Mesenchymal stem cell (in vitro differentiated cells and primary cell): ENCODE measurements at places on chromosomes 4 and X.

GRCh38 chrX:39367416-39367815 lies 566.2 kb downstream of the MID1IP1 start:
- no peaks in the 10 kb centered on the region for H3K27me3 ChIP-seq
- no peak for DNase-seq
- no peaks in the 10 kb centered on the region for H3K36me3 ChIP-seq
- no peak overlapping the region for H3K4me3 ChIP-seq

DNA sequence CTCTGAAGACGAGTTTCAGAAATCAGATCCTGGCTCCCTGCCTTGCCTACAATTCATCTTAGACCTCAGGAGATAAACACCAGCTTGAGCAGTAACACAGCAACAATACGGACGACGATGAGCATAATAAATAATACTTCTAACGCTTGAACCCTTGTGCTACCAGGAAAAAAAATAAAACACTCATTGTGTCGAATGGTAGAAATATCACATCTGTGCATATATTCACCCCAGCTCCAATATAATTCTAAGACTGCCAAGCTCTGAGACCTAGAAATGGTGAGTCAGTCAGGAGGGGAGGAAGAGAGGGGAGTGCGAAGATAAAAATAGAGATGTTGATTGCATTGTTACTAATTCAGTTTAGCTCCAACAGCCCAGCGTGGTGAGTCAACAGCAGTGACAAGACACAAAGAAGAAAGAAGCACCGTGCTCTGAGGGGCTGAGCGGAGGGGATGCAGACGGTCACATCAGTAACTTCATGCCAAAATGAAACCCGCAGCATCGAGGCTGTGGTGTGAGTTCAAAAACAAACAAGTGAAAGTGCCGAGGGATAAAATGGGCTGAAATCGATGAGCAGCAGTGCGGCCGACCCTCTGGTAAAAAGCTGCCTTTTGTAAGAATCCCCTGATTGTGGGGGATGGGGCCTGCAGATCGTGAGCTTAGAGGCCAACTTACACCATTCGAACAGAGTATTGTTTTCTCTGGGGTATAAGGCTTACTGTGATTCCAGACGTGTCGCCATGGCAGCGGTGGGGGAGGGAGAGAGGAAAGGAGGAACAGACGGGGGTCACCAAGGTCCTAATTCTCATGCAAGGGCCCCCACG lies 150.4 kb downstream of the MGST2 start:
- peak; percentile 93 for DNase-seq
- H3K27ac ChIP-seq: no peak overlapping the region
- H3K27me3 ChIP-seq: no peaks in the 10 kb centered on the region
- H3K4me3 ChIP-seq: peak overlapping the region; percentile 45
- H3K36me3 ChIP-seq: no peaks in the 10 kb centered on the region

DNA sequence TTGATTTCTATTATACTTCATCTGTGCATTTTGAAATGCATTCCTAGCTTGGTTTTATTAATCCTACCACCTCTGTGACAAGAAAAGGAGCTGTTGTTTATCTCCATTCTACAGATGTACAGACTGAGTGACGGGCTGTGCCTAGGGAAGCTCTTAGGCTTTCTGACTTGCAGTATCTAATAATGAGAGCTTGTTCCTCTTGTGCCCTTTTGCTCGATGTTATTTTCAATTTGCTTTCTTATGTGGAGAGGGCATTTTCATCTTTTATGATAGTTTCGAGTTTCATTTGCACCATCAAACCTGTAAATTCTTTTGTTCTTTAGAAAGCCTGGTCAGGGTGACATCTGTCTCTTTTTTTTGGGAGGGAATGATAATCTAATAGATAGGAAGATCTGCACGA lies 256.5 kb downstream of the C4orf33 start:
- H3K36me3 ChIP-seq: no peaks in the 10 kb centered on the region
- H3K27me3 ChIP-seq: no peaks in the 10 kb centered on the region
- no peak overlapping the region for H3K4me3 ChIP-seq
- no peak for DNase-seq
- no peaks in the 10 kb centered on the region for H3K4me1 ChIP-seq

GRCh38 chr4:147737623-147738022 lies 5.7 kb downstream of the ARHGAP10 start:
- no peak overlapping the region for H3K27ac ChIP-seq
- H3K4me1 ChIP-seq: peaks cover 15% of the 10 kb centered on the region
- no peaks in the 10 kb centered on the region for H3K36me3 ChIP-seq
- no peak overlapping the region for H3K4me3 ChIP-seq

DNA sequence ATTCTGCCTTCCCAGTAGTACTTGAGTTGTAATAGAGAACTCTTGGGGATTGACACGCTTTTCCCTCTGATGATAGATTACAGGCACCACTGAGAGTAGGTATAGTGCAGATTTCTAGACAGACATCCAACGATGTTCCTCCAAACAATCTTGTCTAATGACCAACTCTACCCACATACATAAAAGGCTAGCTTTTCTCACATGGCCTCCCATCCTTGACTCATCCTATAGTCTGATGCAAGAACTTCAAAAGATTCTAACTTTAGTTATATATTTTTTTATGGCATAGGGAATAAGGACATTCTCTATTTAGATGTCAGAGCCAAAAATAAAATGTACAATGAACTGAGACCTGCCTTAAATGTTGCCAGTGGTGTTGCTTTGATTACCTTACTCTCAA lies 60.9 kb downstream of the GLRA2 start:
- no peaks in the 10 kb centered on the region for H3K4me1 ChIP-seq
- H3K36me3 ChIP-seq: no peaks in the 10 kb centered on the region
- no peak overlapping the region for H3K4me3 ChIP-seq
- DNase-seq: no peak
- H3K27me3 ChIP-seq: no peaks in the 10 kb centered on the region
- no peak overlapping the region for H3K27ac ChIP-seq

DNA sequence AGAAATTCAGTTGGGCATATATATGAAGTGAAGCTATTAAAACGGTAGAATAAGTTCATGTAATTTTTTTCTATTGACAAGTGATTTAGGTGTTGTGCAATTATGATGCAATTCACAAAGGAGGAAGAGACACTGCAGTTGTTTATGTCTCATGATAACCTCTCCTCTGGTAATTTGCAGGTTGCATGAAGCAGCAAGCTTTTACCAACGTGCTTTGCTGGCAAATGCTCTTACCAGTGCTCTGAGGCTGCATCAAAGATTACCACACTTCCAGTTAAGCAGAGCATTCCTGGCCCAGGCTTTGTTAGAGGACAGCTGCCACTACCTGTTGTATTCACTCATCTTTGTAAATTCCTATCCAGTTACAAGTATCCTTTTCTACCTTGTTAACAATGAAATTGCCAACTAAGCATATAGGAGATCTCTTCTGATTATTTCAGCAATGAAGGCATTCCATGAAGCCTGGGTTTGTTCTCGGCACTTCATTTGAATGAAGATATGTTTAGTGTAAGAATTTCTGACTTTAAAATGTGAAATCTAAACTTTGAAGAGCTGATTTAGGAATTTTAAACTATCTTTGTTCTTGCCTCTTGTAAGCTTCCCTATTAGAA lies 3.9 kb downstream of the TMEM33 start:
- H3K27me3 ChIP-seq: no peaks in the 10 kb centered on the region
- peaks cover 5% of the 10 kb centered on the region for H3K4me1 ChIP-seq
- peaks cover 47% of the 10 kb centered on the region for H3K36me3 ChIP-seq
- peak; percentile 69 for DNase-seq
- no peak overlapping the region for H3K4me3 ChIP-seq

- H3K27ac ChIP-seq: no peak overlapping the region
- H3K4me1 ChIP-seq: peaks cover 7% of the 10 kb centered on the region
- H3K36me3 ChIP-seq: no peaks in the 10 kb centered on the region
- DNase-seq: peak; percentile 11
- no peak overlapping the region for H3K4me3 ChIP-seq
Observed at GRCh38 chrX:52852110-52852860, 15.6 kb downstream of the XAGE3 start.

GRCh38 chr4:19850909-19851308 lies 400.8 kb upstream of the SLIT2 start:
- H3K4me3 ChIP-seq: no peak overlapping the region
- peak overlapping the region; percentile 49 for H3K27ac ChIP-seq
- H3K4me1 ChIP-seq: no peaks in the 10 kb centered on the region
- H3K36me3 ChIP-seq: no peaks in the 10 kb centered on the region
- peak; percentile 59 for DNase-seq

DNA sequence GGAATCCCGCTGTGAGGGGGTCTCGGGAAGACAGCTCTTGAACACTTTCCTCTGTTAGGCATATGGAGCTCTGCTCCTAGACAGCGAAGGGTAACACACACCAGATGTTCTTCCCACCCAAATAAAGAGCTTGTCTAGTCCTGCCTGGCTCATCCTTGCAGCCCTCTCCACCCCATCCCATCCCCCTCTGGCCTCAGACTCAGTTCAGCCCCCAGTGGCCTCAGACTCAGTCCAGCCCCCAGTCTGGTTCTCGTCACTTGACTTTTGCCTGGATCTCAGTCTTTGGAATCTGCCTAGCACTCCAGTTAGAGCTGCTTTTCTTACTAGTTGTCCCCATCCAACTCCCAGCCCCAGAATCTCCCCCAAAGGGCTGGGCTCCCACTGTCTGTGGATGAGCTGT lies 14.9 kb downstream of the RAB33A start:
- H3K27ac ChIP-seq: no peak overlapping the region
- H3K4me3 ChIP-seq: no peak overlapping the region
- no peaks in the 10 kb centered on the region for H3K4me1 ChIP-seq
- H3K27me3 ChIP-seq: no peaks in the 10 kb centered on the region
- no peak for DNase-seq

DNA sequence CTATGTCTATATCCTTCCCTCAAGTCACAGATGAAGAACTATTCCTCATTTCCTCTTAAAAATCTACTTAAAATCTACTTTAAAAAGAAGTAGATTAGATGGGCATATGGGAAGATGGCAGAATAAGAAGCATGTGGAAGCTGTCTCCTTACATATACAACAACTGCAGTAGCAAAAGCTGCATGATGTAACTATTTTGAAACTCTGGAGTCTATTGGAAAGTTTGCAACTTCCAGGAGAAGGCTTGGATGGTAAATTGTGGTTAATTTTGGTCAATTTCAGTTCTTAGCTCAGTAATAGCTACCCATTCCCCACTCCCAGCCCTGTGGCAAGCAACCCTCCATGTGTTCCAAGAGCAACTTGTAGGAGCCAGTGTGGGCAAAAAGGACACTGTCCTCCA lies 36.9 kb downstream of the MORC4 start:
- H3K27me3 ChIP-seq: peaks cover 28% of the 10 kb centered on the region
- H3K36me3 ChIP-seq: peaks cover 22% of the 10 kb centered on the region
- no peak overlapping the region for H3K27ac ChIP-seq
- DNase-seq: peak; percentile 3

GRCh38 chrX:41759817-41760216 lies 35.8 kb downstream of the GPR82 start:
- H3K36me3 ChIP-seq: no peaks in the 10 kb centered on the region
- peak; percentile 36 for DNase-seq
- H3K27me3 ChIP-seq: peaks cover 18% of the 10 kb centered on the region
- H3K27ac ChIP-seq: no peak overlapping the region

DNA sequence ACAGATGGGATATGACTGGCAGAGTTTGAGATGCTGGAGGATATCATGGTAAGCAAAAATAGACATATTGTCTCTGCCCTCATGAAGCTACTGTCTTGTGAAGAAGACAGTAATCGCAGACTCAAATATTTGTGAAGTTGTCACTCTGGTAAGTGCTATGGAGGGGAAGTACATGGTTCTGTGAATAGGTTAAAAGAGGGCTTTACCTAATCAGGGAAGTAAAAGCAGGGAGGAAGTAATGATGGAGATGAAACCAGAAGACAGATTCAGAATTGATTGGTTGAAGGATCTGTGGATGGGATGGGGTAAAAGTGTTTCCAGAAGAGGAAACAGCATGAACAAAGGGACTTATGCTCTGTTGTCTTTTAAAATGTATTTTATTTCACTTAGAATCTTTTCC lies 19.3 kb upstream of the MAGED1 start:
- H3K36me3 ChIP-seq: no peaks in the 10 kb centered on the region
- no peak for DNase-seq
- H3K4me3 ChIP-seq: no peak overlapping the region
- H3K27ac ChIP-seq: no peak overlapping the region

DNA sequence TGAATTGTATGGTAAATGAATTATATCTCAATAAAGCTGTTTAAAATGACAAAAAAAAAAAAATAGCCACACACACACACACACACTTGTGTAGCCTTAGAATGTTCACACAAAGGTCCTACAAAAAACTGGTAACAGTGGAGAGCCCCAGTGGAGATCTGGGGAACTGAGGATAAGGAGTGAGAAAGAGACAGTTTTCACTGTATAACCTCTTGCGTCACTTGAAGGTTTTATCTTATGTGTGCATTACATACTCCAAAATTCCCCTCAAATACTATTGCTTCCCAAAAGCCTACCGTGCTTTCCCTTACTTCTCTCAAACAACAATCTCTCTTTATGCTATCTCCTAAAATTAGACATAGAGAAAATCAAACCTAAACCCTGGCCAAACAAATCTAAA lies 67.8 kb downstream of the SMC1A start:
- no peak overlapping the region for H3K27ac ChIP-seq
- H3K27me3 ChIP-seq: no peaks in the 10 kb centered on the region
- no peaks in the 10 kb centered on the region for H3K36me3 ChIP-seq
- H3K4me3 ChIP-seq: no peak overlapping the region

DNA sequence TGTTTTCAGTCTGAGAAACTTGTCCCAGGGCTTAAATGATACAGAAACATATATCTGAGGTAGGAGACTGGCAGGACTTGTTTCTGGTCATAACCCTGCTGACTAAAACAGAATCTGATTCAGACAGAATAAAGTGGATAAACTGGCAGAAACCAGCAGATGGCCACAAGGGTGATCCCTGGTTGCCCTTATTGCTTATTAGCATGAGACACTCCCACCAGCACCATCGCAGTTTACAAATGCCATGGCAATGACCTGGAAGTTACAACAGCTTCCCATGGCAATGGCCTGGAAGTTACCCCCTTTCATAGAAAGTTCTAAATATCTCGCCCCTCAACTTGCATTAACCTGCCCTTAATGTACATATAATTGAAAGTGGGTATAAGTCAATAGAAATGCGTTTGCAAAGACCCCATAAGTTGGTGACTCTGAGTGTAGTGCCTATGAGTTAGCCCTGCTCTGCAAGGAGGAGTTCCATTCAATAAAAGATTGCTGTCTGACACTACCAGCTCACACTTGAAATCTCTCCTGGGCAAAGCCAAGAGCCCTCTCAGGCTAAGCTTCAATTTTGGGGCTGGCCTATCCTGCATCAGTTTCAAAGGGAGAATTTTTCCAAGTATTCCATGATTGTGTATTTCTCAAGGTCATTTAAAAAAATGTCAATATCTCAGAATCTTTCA lies 52.9 kb upstream of the PAGE5 start:
- no peaks in the 10 kb centered on the region for H3K4me1 ChIP-seq
- H3K27me3 ChIP-seq: no peaks in the 10 kb centered on the region
- no peak overlapping the region for H3K27ac ChIP-seq

- no peak overlapping the region for H3K27ac ChIP-seq
- no peaks in the 10 kb centered on the region for H3K27me3 ChIP-seq
- H3K4me3 ChIP-seq: no peak overlapping the region
- H3K4me1 ChIP-seq: no peaks in the 10 kb centered on the region
- no peak for DNase-seq
Observed at GRCh38 chrX:8341814-8342590, 122.6 kb upstream of the VCX3B start.

- no peaks in the 10 kb centered on the region for H3K27me3 ChIP-seq
- peak; percentile 88 for DNase-seq
- peaks cover under 1% of the 10 kb centered on the region for H3K4me1 ChIP-seq
- no peaks in the 10 kb centered on the region for H3K36me3 ChIP-seq
- H3K27ac ChIP-seq: peak overlapping the region; percentile 91
- H3K4me3 ChIP-seq: peak overlapping the region; percentile 7
Observed at GRCh38 chr4:158020734-158021346, 152.0 kb downstream of the GASK1B start.

GRCh38 chr4:600850-601515 lies 24.4 kb upstream of the PDE6B start:
- H3K36me3 ChIP-seq: no peaks in the 10 kb centered on the region
- DNase-seq: no peak
- H3K27ac ChIP-seq: no peak overlapping the region
